ENCODE measurements at places on chromosomes 5 and 9.

- DNase-seq = no peak
Observed at GRCh38 chr5:170305016-170305645, 7.6 kb upstream of the LCP2 start.

DNA sequence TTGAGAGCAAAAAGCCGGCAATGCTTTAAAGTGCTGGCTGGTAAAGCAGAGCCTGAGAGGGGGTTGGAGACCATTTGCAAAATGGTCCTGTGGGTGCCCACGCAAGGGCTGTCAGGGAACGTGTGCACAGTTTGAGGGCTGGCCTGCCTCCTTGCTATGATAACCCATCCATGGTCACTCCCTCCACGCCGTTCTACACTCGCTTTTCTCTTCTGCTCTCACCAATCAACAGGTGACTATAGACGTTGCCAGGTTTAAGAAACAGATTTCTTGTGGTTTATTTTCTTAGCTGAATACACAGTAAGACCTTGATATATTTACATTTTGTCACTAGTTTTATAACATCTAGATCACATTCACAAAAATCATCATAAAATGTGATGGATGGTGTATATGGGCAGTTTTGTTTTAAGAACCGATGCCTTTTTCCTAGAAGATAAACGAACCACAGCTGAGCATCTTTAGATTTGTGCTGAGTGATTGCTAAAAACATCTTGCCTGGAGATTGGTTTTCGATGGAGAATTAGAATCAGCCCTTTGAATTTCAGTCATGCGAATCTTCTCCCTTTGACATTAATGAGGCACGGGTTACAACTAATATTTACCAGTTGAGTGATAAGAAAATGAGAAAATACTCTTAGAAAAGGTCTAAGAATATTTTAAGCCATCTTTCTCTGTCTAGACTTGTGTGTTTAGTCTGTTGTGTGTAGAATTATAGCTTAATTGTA lies 13.9 kb downstream of the MAP1B start:
- no peak for DNase-seq

DNA sequence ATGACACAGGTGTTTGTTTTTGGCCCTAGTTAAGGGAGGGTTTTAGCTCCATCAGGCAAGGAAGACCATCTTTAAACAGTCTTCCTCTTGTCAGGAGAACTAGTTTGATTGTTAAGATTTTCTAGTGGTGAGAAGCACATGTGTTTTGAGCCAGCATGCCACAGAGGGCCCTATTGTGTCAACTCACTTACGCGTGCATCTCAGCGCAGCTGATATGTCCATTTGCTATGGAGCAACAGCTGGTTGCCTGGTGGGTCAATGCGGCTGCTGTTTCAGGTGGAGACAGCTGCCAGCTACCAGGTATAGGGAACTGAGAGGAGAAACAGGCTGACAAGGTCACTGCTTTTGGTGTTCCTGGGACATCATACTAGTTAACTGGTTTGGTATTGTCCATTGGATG lies 100.5 kb upstream of the PRRC1 start:
- DNase-seq = no peak

- no peak for DNase-seq
Observed at GRCh38 chr5:68316469-68316868, 100.9 kb downstream of the PIK3R1 start.

DNA sequence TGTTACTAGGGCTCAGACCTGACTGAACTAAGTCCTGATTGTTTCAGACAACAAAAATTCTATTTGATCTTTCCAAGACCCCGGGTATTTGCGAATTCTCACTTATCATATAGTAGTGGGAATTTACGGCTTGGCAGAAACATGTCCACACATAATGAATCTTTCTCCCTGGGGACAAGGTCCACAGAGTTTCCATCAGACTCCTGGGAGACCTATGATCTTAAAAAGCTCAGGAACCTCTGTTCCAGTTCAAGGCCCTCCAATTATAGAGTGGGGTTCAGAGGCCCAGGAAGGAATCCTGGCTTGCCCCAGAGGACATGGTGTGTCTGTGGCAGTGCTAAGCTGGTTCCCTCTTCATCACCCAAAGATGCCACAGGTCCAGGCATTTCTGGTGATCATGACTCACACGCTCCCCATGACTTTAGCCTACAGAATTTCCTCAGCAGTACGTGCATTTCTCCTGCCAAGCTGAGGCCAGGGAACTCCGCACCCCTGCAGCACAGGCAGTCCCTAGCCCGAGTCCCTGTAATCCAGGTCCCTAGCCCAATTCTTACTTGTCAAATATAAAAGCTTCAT lies 12.6 kb downstream of the RAPGEF1 start:
- no peak for DNase-seq

GRCh38 chr9:110599468-110599867 lies 19.9 kb upstream of the SVEP1 start:
- DNase-seq = no peak

- DNase-seq = no peak
Observed at GRCh38 chr9:132099741-132100407, 20.2 kb upstream of the MED27 start.

- DNase-seq = no peak
Observed at GRCh38 chr9:135797507-135798262, 95.7 kb downstream of the KCNT1 start.

DNA sequence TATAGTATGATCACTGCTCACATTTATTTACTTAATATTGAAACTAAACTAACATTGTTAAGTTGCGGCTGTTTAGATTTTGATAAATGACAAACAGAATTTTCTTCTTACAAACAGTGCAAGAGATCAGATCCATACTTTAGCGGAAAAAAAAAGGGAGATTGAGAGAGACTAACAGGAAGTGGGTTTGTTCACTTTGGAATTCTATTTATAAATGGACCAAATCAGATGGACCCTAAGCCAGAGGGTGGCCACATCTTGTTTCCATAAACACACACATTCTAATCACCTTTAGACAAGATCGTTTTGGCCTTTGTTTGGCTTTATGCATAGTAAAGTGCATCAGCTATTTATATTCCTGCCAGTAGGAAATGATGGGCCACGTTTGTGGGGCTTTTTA lies 381.4 kb upstream of the CD180 start:
- no peak for DNase-seq

GRCh38 chr5:179759581-179760551 lies 27.2 kb downstream of the MAML1 start:
- DNase-seq = no peak

- no peak for DNase-seq
Observed at GRCh38 chr9:121598167-121598964, 53.1 kb upstream of the DAB2IP start.

DNA sequence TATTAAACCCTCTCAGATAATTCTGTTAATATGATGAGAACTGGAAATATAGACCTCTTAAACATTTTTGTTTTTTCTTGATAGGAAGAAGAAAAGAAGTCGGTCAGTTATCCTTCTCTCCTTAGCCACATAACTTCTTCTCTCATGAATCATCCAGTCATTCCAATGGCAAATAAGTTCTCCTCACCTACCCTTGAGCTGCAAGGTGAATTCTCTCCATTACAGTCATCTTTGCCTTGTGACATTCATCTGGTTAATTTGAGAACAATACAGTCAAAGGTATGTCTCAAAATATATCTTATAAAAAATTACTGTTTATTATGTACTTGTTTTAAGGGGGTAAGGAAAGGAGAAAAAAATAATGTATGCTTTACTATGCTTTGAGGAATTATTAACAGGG lies 165.3 kb downstream of the MAN2A1 start:
- DNase-seq = no peak

DNA sequence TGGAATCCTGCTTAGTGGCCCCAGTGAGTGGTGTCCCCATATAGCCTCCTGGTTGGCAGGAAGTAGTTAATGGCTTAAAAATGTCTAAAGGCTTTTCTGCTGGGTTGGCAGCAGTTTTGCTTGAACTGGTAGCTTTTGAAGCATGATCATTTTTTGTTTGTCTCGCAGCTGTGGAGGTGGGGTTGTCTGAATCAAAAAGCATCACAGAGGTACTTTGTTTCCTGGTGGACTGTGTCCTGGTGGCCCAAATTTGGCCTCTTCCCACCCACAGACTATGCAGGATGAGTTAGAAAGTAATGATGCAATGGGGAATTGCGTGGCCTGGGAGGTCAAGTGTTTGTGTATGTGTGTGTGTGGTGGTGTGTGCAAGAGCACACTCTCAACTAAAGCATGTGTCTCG lies 322.7 kb downstream of the ARHGEF28 start:
- no peak for DNase-seq

- DNase-seq = no peak
Observed at GRCh38 chr9:114965564-114965963, 35.2 kb upstream of the TNFSF8 start.

GRCh38 chr5:9851458-9851857 lies 221.3 kb upstream of the TAS2R1 start:
- DNase-seq = no peak

- DNase-seq = no peak
Observed at GRCh38 chr9:87628346-87628745, 97.6 kb upstream of the CTSL start.

DNA sequence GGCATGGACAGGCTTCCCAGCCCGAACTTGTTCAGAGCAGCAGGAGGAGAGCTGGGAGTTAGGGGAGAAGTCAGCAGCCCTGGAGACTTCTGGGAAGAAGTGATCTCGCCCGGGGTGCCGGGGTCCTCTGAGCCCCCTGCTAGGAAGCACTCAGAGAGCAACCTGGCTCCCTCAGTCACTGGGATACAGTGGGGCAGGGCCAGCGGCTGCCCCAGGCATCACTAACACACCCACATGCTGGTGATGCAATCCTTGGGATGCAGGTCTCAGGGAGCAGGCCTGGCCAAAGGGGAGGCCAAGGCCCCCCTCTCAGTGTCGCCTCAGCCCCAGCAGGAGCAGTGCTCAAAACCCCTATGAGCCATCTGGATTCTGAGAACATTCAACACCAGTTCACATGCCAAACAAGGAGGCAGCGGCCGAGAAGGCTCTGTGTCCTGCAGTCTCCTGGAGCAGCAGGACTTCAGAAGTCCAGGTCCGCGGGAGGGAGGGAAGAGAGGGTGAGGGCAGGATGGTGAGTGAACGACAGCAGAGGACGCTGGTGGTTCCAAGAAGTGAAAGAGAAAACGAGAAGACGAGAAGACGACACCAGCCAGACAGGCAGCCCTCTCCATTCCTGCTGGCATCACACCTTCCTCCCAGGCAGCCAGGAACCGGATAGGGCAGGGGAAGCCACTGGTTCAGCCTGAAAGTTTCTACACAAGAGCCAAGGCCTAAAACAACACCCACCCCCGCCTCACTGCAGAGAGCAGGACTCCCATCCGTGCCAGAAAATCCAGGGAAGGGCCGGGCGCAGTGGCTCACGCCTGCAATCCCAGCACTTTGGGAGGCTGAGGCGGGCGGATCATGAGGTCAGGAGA lies 2.3 kb downstream of the PNPLA7 start:
- no peak for DNase-seq

DNA sequence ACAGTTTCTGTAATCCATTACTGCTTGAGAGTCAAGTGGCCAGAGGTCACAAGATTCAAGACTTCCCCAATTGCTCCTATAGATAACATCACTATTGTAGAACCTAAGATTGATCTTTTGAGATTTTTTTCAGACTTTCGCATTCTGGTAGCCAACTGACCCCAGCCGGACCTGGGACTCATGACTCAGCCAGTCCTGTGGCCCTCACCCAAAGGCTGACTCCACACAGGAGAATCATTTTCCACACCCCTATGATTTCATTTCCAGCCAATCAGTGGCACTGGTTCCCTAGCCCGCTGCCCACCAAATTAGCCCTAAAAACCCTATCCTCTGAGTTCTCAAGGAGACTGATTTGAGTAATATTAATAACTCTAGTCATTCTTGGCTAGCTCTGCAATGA lies 36.2 kb downstream of the TARS1 start:
- no peak for DNase-seq

DNA sequence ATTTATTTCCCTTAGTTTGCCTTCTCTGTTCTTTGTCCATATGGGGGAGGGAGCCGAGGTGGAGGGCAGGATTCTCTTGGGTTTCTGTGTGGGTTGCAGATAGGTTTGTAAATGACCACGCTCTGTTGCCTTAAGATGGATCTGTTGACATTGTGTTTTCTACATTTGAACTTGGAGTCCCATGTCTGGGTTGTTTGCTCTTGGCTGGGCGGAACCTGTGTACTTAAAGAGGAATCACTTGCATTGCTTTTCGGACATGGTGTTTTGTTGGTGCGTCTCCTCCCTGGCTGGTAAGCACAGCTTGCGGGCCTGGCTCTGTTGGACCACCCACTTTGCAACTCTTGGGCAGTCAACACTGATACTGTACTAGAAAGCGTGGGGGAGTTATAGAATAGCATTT lies 45.9 kb downstream of the EHMT1 start:
- DNase-seq = no peak

DNA sequence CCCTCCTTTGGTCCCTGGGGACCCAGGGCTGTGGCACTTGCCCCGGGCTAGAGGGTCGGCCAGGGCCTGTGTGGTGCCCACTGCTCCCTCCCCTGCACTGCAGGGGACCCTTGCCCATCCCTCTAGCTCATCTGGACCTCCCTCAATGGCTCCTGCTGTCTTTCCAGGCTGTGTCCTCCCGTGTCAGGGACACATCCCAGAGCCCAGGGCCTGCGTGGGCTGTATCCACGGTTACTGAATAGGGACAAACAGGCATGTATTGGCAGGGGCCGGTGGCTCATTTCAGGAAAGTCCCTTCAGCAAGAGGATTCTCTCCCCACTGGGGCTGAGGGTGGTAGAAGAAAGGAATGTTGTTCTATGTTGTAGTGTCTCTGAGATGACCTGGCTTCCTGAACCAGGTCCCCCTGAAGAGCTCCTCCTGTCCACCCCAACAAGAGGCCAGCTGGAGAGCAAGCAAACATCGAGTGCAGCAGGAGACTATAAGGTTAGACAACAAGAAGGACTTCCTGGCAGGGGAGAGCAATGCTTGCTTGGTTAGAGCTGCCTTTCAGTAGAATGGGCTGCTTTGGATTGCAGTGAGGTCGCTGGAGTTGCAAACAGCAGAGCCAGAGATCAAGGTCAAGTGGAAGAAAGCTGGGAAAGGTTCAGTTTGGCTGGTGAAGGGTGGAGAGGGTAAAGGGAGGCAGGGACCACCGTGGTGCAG lies 1.0 kb upstream of the CRB2 start:
- no peak for DNase-seq

GRCh38 chr5:102903074-102903871 lies 148.2 kb downstream of the PAM start:
- DNase-seq = no peak

DNA sequence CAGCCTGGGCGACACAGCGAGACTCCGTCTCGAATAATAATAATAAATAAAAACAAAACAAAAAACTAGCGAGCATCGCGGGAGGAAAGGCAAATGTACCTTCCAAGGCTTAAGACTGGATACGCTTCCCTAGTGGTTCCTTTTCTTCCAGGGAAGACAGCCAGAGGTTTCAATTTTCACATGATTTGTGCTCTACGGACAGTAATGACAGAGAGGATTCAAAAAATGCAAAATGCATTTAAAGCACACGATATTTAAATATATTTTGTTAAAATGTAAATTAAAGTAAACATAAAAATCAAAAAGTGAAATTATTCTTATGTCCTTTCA lies 4.3 kb upstream of the TRIM41 start:
- no peak for DNase-seq

- DNase-seq = no peak
Observed at GRCh38 chr5:91367908-91368648, 15.0 kb downstream of the ARRDC3 start.

GRCh38 chr5:31983851-31984250 lies 190.3 kb downstream of the GOLPH3 start:
- no peak for DNase-seq

GRCh38 chr9:110186254-110186653 lies 21.7 kb downstream of the C9orf152 start:
- DNase-seq = no peak

Data from stimulated activated CD8-positive, alpha-beta memory T cell treated with anti-CD3 and anti-CD28 coated beads, Interleukin-12 subunit alpha, Interleukin-12 subunit beta, amount 100 ng/mL, for 1 hour (primary cell).